ENCODE measurements at places on chromosomes 4 and X.
A peak's percentile ranks its signal among the peaks of the same experiment; 100 is the strongest.

GRCh38 chrX:42093756-42094155, 170.4 kb upstream of the CASK start:
- DNase-seq = no peak

DNA sequence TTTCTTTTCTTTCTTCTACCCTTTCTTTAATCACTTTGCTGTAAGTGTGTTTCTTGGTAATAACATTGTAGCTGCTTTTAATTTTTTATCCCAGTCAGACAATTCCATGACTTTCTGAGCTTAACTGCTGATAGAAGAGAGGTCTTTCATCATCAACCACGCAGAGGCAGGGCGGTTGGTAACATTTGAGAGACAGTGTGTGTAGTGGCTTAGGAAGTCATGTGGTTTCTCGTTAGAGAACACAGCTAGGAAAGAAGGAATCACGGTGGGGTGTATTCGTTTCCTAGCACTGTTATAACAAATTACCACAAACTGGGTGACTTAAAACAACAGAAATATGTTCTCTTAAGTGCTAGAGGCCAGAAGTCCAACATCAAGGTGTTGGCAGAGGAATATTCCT, 11.5 kb downstream of the PRPS2 start:
- no peak for DNase-seq

GRCh38 chr4:183257808-183258207, 62.3 kb downstream of the CLDN22 start:
- no peak for DNase-seq

DNA sequence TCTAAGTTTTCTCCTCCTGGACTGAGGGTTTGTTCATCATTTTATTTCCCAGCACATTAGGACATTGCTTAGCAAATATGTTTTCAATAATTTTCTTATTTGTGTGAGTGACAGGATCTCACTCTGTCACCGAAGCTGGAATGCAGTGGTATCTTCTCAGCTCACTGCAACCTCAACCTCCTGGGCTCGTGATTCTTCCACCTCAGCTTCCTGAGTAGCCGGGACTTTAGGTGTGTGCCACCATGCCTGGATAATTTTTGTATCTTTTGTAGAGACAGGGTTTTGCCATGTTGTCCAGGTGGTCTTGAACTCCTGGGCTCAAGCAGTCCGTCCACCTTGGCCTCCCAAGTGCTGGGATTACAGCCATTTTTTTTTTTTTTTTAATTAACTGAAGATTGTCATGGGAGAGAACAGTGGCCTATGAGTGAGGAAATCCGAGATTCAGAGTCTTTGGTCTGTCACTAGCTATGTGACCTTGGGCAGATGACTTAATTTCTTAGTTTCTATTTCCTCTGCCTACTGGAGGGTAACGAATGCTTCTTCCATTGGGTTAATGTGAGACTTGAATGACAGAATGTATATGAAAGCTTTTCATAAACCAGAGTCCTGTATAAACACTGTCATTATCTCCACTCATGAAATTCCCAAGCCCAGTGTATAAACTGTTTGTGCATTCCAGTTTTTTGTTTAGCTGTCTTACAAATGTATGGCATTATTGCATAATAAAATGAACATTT, 23.9 kb downstream of the MOB1B start:
- DNase-seq = no peak

- peak; percentile 64 for DNase-seq
Measured at GRCh38 chrX:72280321-72280845, 3.3 kb upstream of the RPS4X start.
